ENCODE measurements at places on chromosomes 4 and X. TPM values are rescaled to one million over a fixed set of nuclear protein-coding genes. Genes with fewer than 3 reads are reported as not detected.

CCDC110 gene
- total RNA-seq: 2.3 TPM

DNA sequence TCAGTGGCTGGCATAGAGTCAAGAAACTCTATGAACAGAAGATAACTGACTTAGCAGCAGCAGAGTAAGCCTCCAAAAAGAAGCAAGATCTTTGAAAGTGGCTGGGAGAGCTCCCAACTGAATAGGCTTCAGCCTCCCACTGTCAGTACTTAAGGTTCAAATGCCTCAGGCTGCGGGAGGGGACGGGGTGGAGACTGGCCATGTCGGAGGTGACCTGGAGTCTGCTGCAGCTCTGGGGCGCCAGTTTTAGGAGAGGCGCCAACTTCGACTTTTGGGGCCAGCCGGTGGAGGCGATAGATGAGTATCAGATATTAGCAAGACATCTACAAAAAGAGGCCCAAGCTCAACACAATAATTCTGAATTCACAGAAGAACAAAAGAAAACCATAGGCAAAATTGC lies 67.3 kb downstream of the TMEM144 start:
- no peak for DNase-seq

GRCh38 chr4:10013722-10014121 lies 7.6 kb downstream of the SLC2A9 start:
- DNase-seq: peak; percentile 47

POF1B gene
- total RNA-seq: 1.4 TPM

GRCh38 chr4:136319789-136320464 lies 1212.4 kb downstream of the PCDH18 start:
- no peak for DNase-seq

PKD2 gene
- 14.4 TPM for total RNA-seq

- no peak for DNase-seq
These were observed 21.1 kb downstream of the ANXA5 start for GRCh38 chr4:121675715-121676114.

DNA sequence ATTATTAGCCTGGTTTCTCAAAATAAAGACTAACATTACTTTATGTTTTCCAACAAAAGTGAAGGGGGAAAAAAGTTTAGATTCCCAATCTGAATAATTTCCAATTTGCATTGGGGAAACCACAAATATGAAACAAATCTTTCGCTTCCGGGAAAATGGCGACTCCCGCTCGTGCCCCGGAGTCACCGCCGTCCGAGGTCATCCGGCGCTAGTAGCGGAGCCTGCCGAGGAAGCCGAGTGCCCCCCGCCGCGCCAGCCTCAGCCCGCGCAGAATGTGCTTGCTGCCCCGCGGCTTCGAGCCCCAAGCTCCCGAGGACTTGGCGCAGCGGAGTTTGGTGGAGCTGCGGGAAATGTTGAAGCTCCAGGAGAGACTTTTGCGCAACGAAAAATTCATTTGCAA lies 75.0 kb upstream of the TMPRSS11A start:
- no peak for DNase-seq

STOX2 gene
- 21.7 TPM for total RNA-seq

GRCh38 chr4:137124278-137124932 lies 407.9 kb downstream of the PCDH18 start:
- DNase-seq: peak; percentile 5

- no peak for DNase-seq
These were observed 662 bp downstream of the UBA1 start for GRCh38 chrX:47194194-47194787.

GRCh38 chr4:185773419-185773818 lies 38.6 kb downstream of the SORBS2 start:
- DNase-seq: peak; percentile 51

XPNPEP2 gene
- total RNA-seq: 0.21 TPM

VCX gene
- not detected for total RNA-seq

SMPX gene
- 703 TPM for total RNA-seq

DNA sequence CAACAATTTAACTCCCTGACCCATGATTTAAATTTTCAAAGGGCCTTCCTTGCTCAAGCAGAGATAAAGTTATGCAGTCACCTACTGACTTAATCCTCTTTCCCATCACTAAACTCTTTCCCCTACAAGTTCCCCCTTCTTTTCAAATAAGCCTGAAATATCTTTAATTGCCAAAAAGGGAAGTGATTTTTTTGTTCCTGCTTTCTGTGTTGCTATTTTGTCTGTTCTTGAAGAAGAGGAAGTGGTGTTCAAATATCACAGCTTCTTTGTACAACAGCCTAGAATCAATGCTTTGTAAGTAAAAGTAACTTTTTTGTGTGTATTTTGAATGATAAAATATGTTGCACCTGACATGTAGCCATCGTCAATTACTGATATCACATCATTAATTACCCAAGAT lies 595.9 kb downstream of the CENPC start:
- DNase-seq: no peak

GRCh38 chrX:82734140-82734539 lies 774.0 kb upstream of the POU3F4 start:
- no peak for DNase-seq

GPR82 gene
- 0.09 TPM for total RNA-seq

- DNase-seq: no peak
These were observed 18.5 kb downstream of the PJA1 start for GRCh38 chrX:69146739-69147138.

BMX gene
- total RNA-seq: 4.5 TPM

- no peak for DNase-seq
These were observed 857.4 kb upstream of the HTR2C start for GRCh38 chrX:113726466-113726865.

DNA sequence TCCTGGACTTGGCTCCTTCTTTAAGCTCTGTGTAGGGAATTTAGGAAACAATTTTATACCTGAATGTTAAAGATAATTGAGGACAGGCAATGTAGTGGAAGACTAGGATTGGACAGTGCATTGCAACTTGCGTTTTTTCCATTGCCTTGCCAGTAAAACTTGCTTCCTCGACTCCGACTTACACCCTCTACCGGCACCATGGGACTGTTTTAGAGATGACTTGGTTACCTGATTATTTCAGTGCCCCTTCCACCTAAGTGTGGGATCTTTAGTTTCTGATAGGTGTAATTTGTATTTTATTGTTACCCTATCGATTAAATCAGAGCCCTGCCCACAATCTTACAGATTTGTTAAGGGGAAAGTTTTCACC lies 1.2 kb downstream of the PRPS1 start:
- DNase-seq: no peak

C1QTNF7 gene
- total RNA-seq: 1.8 TPM

GRCh38 chr4:146255874-146256273 lies 41.5 kb downstream of the REELD1 start:
- DNase-seq: no peak

GRCh38 chr4:101418055-101418454 lies 70.7 kb upstream of the PPP3CA start:
- no peak for DNase-seq

DNA sequence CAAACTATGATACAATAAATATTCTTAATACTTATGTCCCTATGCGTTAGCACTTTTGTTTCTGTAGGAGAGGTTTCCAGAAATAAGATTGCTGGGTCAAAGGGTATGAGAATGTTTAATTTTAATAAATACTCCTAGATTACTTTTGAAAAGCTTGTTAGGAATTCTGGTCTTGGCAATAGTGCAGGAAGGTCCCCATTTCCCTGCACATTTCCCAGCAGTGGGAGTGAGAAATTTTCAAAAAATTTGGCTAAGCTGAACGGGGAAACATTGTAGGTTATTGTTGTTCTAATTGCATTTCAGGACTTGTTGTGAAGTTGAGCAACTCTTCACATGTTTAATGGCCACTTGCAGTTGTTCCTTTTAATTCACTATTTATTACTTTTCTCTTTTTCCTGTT lies 27.1 kb downstream of the IGFBP7 start:
- no peak for DNase-seq

DNA sequence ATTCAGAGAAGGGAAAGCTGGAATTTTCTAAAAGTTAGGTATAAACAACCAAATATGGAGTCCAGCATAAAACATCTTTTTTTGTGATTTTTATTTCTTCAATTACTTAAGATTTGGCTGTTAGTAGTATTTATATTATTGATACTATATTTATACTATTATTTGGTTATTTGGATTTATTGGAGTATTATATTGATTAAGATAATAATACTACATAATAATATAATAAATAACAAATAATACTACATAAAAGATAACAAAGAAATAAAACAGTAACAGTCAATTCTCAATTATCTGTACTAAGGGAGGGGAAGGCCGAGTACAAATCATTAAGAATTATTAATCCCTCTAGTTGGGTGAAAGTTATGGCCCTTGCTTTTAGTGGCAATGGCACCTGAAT lies 66.0 kb upstream of the IRF2 start:
- no peak for DNase-seq
